Urinary bladder (tissue), 4 donors: ENCODE measurements at places on chromosomes 7 and 10. TPM values are rescaled to one million over a fixed set of nuclear protein-coding genes. Genes with fewer than 3 reads are reported as not detected.

The COA1 gene
- total RNA-seq, result 75.0 TPM

The CNNM1 gene
- 1.6 TPM for total RNA-seq

The ZCWPW1 gene
- 4.2 TPM for total RNA-seq

The GTF2IRD1 gene
- 8.6 TPM for total RNA-seq

The GATA3 gene
- 10.6 TPM for total RNA-seq

The CPVL gene
- 14.4 TPM for total RNA-seq

The C10orf143 gene
- total RNA-seq, result 1.6 TPM

The TRIM74 gene
- total RNA-seq, result not detected

The UNC5B gene
- total RNA-seq, result 12.8 TPM

The MICU1 gene
- 62.5 TPM for total RNA-seq

The DHTKD1 gene
- total RNA-seq, result 25.0 TPM

The NAT16 gene
- total RNA-seq, result not detected

The NME8 gene
- total RNA-seq, result not detected

The CYP2C19 gene
- total RNA-seq, result not detected

The VSTM2A gene
- total RNA-seq, result 19.9 TPM

The NKX2-3 gene
- 0.11 TPM for total RNA-seq

The TDRD1 gene
- total RNA-seq, result 0.53 TPM

The KLF14 gene
- total RNA-seq, result 0.32 TPM

The SLC26A5 gene
- 1.6 TPM for total RNA-seq

The CDHR3 gene
- total RNA-seq, result 10.8 TPM

The SLC16A12 gene
- total RNA-seq, result 4.2 TPM

The MBLAC1 gene
- 1.3 TPM for total RNA-seq

The GPRIN2 gene
- total RNA-seq, result 1.2 TPM

The CNPY1 gene
- 0.32 TPM for total RNA-seq

The BICC1 gene
- 45.3 TPM for total RNA-seq

The ZNHIT1 gene
- 59.5 TPM for total RNA-seq

The SYCE1 gene
- not detected for total RNA-seq

The DNAJC1 gene
- 47.1 TPM for total RNA-seq

The PRKCQ gene
- 3.2 TPM for total RNA-seq

The TRIM4 gene
- 27.9 TPM for total RNA-seq

The SNCG gene
- total RNA-seq, result 69.2 TPM

The ST8SIA6 gene
- total RNA-seq, result 3.7 TPM

The OR2A42 gene
- 0.42 TPM for total RNA-seq

The TMEM229A gene
- total RNA-seq, result 2.0 TPM

The LRRN3 gene
- 39.1 TPM for total RNA-seq

The LIPJ gene
- 0.26 TPM for total RNA-seq

The CDC14C gene
- total RNA-seq, result not detected

The SPDYE9 gene
- total RNA-seq, result not detected

The PHKG1 gene
- total RNA-seq, result 3.6 TPM

The PILRB gene
- total RNA-seq, result 16.3 TPM

The ADRB1 gene
- total RNA-seq, result 1.7 TPM

The GJD4 gene
- not detected for total RNA-seq

The GOLGA7B gene
- 0.11 TPM for total RNA-seq

The NPSR1 gene
- total RNA-seq, result 0.58 TPM

The OR6V1 gene
- not detected for total RNA-seq

The EPHA1 gene
- total RNA-seq, result 3.2 TPM

The TMEM26 gene
- 11.7 TPM for total RNA-seq

The YWHAG gene
- 55.0 TPM for total RNA-seq

The ZNF107 gene
- total RNA-seq, result 24.7 TPM

The FGFBP3 gene
- total RNA-seq, result 1.5 TPM

The NPY gene
- 4.3 TPM for total RNA-seq

The GDF10 gene
- 7.8 TPM for total RNA-seq

The FAM180A gene
- 0.63 TPM for total RNA-seq

The GIMAP5 gene
- 25.6 TPM for total RNA-seq
